RWPE1 (cell line): ENCODE measurements at places on chromosomes 13 and 19.

DNA sequence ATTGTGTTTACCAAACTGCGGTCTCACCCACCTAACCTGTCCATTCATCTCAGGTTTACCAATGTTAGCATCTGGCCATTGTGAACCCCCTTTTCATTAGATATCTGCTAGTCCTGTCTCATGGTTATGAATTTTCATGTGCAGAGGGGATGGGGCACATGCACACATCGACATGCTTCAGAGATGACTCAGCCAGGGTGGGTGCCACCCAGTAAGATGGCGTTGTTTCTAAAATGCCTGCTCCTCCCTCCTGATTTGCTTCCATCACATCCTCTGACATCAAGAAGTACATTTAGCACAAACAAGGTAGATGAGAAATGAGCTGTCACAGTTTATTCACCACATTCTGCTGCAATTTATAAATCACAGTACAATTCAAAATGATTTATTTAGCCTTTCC is 51.3 kb downstream of the GPALPP1 start:
- DNase-seq: peak; percentile 42

GRCh38 chr13:35621989-35622388 is 145.5 kb upstream of the MAB21L1 start:
- DNase-seq: no peak

DNA sequence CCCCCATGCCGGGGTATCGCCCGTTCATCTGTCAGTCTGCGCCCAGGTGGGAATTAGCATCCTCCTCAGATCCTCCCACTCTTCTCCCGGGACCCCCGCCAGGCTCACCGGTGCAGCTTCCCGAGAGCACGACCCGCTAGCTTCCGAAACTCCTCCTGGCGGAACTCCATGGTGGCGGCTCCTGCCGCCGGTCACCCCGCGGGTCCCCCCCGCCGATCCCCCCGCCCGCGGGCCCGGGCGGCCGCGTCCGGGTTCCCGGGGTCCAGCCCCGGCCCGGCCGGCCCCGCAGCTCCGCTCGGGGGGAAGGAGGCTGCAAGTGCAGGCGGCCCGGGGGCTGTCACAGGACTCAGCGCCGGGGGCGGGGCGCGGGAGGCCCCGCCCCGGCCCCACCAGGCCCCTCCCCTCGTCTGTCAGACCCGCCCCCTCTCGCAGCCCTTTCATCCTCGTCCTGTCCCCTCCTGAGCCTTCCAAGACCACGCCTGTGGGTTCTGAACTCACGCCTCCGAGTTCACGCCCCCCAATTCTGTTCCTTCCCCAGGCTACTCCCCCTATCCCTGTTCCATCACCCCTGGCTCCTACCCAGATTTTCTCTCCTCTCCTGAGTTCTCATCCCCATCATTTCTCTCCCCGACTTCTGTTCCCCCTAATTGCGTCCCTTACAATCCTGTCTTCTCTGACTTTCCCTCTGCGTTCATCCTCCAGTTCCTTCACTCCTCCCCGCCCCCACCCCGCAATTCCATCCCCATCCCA is at the start of gene SLC17A7:
Gene SLC17A7 (minus strand): TSS at position 318 of the 750 bp plus-strand sequence. CDS start 148 bp downstream, at position 170.
- DNase-seq: peak; percentile 52

- DNase-seq: no peak
Observed at GRCh38 chr13:92218615-92219014, 820.2 kb downstream of the GPC5 start.

- no peak for DNase-seq
Observed at GRCh38 chr13:59280297-59280696, 883.4 kb downstream of the DIAPH3 start.

DNA sequence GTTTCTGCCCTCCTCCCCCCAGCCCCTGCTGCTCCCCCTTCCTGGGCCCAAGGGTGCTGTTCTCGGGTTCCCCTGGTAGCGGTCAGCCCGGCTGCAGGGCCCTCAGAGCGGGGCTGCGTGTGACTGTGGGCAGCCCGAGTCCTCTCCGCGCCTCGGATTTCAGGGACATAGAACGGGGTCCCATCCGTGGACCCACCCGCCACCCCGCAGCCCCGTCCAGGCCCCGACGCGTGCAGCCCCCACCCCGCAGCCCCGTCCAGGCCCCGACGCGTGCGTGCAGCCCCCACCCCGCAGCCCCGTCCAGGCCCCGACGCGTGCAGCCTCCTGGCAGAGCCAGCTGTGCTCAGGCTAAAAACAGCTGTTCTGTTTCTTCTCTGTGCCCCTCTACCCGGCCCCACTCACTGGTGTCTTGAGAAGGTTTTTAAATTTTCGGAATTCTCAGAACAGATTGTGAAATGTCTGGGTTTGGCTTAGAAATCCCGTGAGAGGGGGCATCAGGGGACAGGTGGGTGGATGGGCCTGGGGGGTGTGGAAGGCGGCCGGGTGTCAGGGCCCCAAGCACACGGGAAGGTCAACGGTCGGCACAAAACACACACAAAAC is 5.5 kb upstream of the PRTN3 start:
- no peak for DNase-seq

DNA sequence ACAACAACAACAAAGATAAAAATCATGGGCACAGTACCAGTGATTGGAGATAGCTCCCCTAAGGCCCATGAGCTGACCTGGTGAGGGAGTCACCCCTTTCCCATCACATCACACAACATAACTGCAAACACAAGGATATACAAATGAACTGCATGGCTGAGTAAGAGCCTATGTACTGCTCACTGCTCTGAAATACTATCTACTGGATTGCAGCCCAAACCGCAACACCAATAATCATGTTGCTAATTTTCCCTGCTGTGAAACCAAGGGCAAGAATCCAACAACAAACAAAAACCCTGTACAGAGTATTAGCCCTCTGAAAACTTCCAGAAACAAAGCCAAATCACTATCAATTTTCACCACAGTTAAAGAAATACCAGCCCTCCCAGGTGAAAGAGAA is 1893.2 kb downstream of the PCDH9 start:
- no peak for DNase-seq

DNA sequence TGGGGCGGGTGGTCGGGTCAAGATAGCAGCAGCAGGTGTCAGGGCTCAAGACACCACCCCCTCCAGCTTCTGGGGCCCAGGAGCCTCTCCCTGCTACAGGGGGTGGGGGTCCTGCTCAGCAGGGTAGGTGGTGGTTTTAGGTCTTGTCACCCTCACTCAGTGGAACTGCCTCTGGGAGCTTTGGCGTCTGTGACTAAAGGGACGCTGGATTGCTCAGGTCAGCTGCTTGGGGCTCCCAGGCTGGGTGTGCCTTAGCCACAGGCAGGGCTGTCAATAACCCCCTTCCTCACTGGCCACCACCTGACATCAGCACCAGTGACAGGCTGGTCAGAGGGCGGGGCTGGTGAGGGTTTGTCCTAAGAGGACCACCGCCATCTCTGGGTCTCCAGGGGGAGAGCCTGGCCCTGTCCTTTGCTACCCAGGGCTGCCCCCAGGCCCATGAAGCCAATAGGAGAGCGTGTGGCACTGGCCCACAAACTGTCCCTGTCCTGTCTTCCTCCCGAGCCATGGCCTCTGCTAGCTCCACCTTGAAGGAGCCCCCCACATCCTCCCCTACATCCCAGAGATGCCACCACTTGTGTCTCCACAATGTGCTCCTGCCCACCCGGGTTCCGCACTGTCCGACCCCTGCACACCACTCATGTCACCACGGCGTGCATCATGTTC is 36.4 kb downstream of the MAU2 start:
- no peak for DNase-seq

- no peak for DNase-seq
Observed at GRCh38 chr13:21894091-21894490, 223.2 kb downstream of the FGF9 start.

- DNase-seq: no peak
Observed at GRCh38 chr13:79442706-79443105, 36.7 kb upstream of the RBM26 start.

- DNase-seq: no peak
Observed at GRCh38 chr19:15367439-15367838, 12.1 kb downstream of the AKAP8 start.

DNA sequence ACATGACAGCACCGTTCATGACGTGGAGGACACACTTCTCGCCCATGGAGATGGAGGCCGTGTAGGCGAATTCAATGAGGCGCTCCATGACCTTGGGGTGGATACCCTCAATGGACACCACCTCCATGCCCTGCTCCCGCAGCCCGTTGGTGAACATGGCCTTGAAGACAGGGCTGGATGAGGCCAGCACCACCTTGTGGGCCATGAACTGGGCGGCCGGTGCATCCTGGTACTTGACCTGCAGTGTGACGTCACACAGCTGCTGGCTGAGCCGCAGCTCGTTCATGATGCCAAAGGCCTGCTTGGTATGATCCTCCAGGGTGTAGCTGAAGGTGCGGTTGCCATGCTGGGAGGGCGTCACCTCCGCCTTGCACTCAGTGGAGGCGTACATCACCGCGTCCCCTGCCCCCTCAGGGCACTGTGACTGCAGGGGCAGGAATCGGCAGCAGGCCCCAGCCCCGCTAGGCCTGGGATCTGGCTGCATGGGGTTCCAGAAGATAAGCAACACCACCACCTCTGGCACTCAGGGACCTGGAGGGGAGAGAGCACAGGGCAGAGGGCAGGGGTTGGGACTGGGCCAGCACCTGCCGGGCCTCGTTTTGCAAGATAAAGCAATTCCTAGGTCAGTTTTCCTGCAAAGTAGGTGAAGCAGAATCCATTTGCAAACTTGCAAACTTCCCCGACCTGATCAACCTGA is 3.5 kb downstream of the KEAP1 start:
- DNase-seq: no peak

- DNase-seq: no peak
Observed at GRCh38 chr13:66565279-66565678, 664.9 kb downstream of the PCDH9 start.

GRCh38 chr19:16441661-16442162 is 30.1 kb downstream of the EPS15L1 start:
- DNase-seq: no peak

DNA sequence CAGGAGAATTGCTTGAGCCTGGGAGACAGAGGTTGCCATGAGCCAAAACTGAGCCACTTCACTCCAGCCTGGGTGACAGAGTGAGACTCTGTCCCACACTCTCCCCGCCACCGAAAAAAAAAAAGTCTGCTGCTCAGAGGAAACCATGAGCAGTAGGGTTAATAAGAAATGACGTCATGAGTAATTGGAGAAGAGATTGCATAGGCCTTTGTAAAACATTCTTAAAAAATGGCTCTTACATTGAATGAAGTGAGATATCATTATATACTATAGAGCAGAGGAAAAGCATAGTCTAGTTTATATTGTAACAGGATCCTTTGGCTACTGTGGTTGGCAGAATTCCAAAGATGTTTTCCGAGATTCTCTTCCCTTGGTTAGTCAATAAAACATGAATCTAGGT is 228.2 kb downstream of the PCDH20 start:
- DNase-seq: no peak

DNA sequence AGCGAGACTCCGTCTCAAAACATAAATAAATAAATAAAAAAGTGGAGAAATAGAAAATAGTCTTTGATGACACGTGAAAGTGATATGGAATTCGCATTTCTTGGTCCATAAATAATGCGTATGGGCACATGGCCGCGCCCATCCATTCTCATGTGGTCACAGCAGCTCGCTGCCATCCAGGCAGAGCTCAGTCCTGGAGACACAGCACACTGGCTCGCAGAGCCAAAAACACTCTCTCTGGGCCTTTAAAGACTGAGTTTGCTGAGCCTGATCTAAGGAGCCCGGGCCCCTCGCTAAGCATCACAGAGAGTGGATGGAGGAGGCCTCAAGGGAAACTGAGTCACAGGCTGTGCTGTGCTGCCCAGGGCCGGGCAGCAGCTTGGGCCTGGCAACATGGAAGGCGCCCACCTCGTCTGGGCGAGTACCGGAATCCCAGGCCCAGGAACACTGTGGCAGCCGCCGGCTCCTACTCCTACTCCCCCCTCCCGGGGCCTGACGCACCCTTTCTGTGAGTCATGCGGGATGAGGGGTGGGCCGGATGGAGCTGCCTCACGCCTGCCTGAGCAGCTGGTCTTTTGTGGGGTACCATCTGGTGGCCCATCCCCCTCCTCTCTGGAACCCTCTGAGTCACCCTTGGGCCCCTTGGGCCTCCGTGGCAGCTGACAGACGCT is 28.9 kb upstream of the CACTIN start:
- peak; percentile 93 for DNase-seq

GRCh38 chr19:416416-416815 is 7.5 kb upstream of the C2CD4C start:
- no peak for DNase-seq

- DNase-seq: no peak
Observed at GRCh38 chr13:98962901-98963590, 14.8 kb downstream of the DOCK9 start.

GRCh38 chr13:102688306-102688973 is 6.4 kb downstream of the METTL21C start:
- DNase-seq: no peak

- DNase-seq: no peak
Observed at GRCh38 chr13:36717966-36718545, 44.2 kb downstream of the SERTM1 start.

DNA sequence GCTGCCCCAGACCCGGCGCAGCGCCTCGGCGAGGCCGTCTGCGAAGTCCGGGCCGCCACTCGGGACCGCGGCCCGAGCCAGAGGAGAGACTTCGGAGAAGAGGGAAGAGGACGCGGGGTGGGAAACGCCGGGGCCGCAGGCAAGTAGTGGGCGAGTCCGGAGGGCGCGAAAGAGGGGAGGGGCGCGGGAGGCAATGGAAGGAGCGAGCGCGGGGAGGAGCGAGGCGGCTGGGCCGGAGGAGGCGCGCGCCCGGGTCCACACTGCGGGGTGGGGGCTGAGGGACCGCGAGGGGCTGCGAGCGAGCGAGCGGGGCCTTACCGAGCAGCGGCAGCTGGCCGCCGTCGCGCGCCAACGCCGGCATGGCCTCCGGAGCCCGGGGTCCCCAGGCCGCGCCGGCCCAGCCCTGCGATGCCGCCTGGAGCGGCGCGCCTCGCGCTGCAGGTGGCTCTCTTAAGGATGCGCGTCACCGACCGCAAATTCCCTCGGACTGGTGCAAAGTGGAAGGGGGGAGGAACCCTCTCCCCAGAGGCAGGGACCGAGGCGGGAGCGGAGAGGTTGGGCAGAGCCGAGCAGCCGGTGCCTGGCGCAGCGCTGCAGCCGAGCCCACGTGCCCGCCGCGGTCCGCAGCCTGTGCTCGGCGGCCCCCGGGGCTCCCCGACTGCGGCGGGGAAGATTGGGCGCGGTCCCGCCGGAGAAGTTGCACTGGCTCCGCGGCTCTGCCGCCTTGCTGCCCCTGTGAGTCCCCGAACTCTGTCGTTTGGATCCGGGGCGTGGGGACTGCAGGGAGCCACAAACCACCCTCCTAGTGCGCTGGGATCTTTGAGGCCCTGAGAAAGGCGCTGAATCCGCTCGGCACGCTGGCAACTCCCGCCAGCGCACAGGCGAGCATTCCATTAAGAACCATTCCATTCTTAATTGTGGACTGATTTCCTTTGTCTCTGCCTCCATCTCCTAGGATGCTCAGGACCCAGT is at the start of gene FLT3:
Gene FLT3 (minus strand): TSS at position 427 of the 972 bp plus-strand sequence. CDS start 66 bp downstream, at position 361.
- peak; percentile 41 for DNase-seq

GRCh38 chr13:35669321-35669720 is 192.8 kb upstream of the MAB21L1 start:
- DNase-seq: no peak

DNA sequence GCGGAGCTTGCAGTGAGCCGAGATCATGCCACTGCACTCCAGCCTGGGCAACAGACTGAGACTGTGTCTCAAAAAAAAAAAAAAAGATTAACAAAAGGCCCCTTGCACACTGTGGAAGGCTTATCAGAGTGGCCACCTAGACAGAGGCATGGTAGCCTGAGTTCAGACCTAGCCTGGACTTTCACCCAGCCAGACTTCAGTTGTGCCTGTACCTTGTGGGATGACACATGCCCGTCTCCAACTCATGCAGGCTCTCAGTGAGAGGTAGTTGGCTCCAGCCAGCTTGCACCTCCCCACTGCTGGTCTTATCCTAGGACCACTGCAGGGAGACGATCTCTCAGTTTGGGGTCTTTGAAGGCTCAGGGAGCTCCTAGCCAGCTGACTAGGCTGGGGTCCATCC is 52.2 kb downstream of the GATAD2A start:
- DNase-seq: no peak
